ENCODE measurements at places on chromosomes 4 and X.
A peak's percentile ranks its signal among the peaks of the same experiment; 100 is the strongest.

- no peak for DNase-seq
These were observed 151.1 kb downstream of the PDE5A start for GRCh38 chr4:119477412-119478053.

GRCh38 chrX:129759576-129760061 is 20.1 kb upstream of the SASH3 start:
- peak; percentile 67 for DNase-seq

GRCh38 chr4:102988429-102989020 is 31.0 kb downstream of the SLC9B1 start:
- no peak for DNase-seq

- DNase-seq: no peak
These were observed 5.0 kb upstream of the UVSSA start for GRCh38 chr4:1342003-1342402.

GRCh38 chr4:62285026-62285425 is 1084.9 kb downstream of the ADGRL3 start:
- no peak for DNase-seq

GRCh38 chr4:18227880-18228279 is 206.3 kb upstream of the LCORL start:
- DNase-seq: no peak

DNA sequence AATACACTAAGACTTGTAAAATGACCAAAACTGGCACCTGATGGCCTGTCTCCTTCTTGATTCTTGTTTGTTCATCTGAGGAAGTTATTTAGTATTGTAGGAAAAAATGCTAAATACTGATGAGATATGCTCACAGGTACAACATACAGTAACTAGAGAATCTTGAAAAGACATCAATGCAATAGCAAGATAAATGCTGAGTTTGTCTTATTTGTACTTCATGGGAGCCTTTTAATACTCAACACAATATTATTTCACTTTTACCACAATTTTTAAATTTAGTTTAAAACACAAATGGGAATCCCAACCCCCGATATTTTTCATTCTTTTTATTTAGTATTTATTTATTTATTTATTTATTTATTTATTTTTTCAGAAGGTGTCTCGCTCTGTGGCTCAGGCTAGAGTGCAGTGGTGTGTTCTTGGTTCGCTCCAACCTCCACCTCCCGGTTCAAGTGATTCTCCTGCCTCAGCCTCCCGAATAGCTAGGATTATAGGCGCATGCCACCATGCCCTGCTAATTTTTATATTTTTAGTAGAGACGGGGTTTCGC is 12.1 kb downstream of the HHIP start:
- no peak for DNase-seq

GRCh38 chr4:743463-744211 is 38.0 kb downstream of the PCGF3 start:
- no peak for DNase-seq

DNA sequence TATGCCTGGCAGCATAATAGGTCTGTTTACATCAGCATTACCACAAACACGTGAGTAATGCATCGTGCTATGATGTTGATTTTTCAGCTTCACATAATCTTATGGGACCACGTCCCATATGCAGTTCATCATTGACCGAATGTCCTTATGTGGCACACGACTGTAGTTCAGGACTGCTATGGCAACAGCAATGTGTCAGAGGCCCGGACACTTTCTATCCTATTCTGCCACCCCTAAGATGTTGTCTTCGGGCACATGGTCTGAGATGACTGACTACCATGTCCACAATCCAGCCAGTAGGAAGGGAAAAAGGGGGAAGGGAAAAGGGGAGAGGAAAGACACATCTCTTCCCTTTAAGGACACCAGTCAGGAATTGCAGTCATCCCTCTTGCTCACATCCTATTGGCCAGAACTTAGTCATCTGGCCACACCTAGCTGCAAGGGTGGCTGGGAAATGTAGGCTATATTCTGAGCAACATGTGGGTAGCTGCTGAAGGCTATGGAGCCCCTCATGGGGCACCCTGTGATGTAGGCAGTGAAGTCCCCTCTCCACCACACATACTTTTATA is 196.0 kb upstream of the RBPJ start:
- no peak for DNase-seq

DNA sequence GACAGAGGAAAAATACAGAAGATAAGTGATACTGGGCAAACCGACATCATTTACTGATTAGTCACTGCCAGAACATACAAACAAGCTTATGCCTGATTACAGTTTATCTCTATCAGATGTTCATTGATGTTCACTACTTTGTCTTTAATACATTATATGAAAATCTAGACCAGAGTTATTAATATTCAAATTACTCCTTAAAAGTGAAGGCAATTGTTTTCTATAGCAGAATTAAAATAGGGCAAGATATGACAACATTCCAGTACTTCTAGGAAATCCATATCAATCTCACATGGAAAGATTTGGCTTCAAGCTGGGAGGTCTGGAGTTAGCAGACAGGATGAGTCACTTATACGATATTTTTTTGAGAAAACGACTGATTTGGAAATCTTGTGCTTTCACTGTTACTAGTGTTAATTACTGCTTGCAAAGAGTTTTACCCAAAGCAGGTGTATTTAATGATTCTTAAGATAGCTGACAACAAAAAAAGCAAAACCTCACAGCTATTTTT is 31.8 kb downstream of the HPGD start:
- DNase-seq: no peak

- no peak for DNase-seq
These were observed 2582.2 kb downstream of the PCDH7 start for GRCh38 chr4:33302321-33302720.

- DNase-seq: no peak
These were observed 46.1 kb downstream of the LAS1L start for GRCh38 chrX:65488495-65488894.

GRCh38 chr4:118752551-118752950 is 67.4 kb downstream of the METTL14 start:
- no peak for DNase-seq

- no peak for DNase-seq
These were observed 313.0 kb downstream of the ARHGAP10 start for GRCh38 chr4:148044912-148045352.

- DNase-seq: peak; percentile 42
These were observed 810 bp downstream of the SPRY1 start for GRCh38 chr4:123397144-123398065.

DNA sequence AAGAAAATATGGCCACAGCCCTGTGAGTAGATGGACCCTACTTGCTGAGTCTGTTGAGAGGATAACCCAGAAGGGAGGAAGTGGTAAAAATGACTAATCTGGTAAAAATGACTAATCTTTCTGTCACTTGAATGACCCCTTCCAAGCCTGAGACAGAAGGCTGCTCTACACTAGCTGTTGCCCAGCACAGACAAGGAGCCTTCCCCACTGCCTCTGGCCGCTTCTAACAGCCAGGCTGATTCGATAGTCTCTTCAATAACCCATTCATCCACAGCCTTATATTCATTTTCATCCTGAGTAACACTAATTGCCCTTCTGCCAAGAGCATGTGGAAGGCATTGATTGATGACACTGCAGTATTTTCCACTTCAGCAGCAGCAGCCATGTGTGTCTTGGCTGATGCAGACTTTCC is 18.4 kb downstream of the MAGEB17 start:
- DNase-seq: no peak

- no peak for DNase-seq
These were observed 138.5 kb downstream of the DCLK2 start for GRCh38 chr4:150216726-150217125.

DNA sequence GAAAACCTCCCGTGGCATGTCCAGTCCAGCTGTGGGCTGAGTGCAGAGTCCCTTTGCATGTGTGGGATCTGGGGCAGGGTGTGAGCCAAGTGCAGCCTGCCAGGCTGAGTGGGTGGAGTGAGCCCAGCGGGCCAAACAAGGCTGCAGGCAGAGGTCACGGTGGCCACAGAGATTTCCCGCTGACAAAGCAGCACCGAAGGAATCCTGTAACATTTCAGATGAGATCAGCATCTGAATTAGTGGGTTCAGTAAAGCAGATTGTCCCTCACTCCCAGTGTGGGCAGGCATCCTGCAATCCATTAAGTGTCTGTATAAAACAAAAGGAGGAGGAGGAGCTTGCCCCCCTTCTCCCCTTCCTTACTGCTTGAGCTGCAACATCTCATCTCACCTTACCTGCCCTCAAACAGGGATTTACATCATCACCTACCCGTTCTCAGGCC is 324.4 kb downstream of the FAT4 start:
- no peak for DNase-seq

GRCh38 chr4:49000806-49001205 is 14.7 kb downstream of the CWH43 start:
- DNase-seq: no peak

DNA sequence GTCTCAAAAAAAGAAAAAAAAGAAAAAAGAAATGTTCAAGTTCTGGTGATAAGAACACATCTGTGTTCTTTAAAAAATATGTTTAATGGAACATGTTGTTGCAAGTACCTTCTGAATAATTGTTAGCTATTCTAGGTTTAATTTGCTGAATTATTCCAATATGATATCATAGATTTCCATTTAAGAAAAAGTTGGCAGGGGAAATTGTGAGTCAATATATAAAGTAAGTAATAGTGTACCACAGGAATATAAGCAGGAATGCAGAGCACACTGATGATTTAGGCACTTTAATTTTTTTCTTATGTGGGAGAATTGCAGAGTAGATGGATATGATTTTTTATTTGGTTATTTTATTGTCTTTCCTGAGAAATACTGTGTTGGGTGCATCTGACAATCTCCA is 190.7 kb downstream of the RPA4 start:
- no peak for DNase-seq

DNA sequence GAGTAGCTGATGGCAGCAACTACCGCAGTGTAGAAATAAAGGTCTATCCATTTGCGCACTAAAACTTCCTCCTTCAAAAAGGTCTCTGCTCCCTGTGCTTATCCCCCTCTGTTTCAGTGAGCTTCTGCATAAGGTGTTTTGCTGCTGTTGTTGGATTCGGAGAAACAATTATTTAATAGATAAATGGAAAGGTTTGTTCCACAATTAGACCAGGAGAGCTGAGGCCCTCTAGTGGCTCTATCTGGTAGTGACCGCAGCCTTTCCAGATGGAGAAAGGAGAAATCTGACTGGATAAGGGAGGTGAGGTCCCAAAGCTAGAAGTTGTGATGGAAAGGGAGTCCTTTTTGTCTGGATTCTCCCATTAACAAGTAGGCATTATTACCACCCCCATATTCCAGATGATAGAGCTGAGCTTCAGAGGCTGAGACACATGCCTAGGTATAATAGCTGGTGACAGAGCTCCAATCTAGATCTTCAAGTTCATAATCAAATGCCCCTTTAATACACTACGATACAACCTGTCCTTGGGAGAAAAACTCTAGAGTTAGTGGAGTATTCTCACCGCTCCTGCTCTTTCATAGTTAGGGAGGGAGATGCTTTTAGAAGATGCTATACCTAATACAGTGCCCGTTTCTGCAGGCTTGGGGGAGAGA is 5.1 kb upstream of the GABRQ start:
- DNase-seq: no peak

GRCh38 chr4:155099231-155099630 is 109.2 kb upstream of the NPY2R start:
- DNase-seq: no peak

GRCh38 chr4:7212101-7212674 is 19.9 kb downstream of the SORCS2 start:
- DNase-seq: no peak

- no peak for DNase-seq
These were observed 935.0 kb upstream of the INTU start for GRCh38 chr4:126697748-126698147.

DNA sequence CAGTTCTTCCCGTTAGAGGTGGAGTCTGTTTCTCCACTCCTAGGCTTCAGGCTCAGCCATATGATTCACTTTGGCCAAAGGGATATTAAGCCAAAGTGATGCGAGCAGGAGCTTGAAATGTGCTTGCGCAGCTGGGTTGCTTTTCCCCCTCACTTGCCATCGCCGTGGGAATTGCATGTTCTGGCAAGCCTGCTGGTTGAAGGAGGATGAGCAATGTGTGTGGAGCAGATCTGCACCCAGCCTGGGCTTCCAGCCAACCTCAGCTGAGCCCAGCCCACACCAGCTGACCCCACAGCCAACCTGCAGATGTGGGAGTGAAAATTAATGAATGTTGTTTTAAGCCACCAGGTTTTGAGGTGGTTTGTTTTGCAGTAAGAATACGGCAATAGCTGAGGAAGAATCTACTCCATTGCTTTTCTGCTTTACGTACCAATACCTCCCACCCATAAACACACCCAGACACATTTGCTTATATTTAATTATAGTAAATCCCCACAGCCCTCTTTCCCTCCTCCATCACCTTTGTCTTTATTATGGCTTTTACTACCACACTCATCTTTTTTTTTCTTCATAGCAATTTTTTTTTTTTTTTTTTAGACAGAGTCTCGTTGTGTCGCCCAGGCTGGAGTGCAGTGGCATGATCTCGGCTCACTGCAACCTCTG is 132.8 kb upstream of the FUNDC1 start:
- DNase-seq: no peak

DNA sequence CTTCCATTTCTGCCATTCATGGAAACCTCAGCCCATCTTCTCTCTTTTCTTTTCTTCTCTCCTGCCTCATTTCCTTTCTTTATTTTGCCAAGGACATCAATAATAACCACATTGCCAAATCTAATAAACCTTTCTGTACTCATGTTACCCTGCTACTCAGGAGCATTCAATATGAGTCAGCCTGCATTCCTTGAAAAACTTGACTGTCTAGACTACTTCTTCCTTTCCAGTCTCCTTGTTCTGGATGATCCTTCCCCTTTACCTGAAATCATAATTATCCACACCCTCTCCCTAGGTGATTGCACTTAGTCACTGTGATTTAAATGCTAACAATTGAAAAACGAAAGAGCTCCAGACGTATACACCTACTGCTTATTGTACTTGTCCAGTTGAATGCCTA is 253.2 kb upstream of the CENPE start:
- DNase-seq: no peak

Measured in CD4-positive, alpha-beta T cell treated with Interleukin-15 for 1 hour (primary cell).